ENCODE measurements at places on chromosomes 2 and 18. TPM values are rescaled to one million over a fixed set of nuclear protein-coding genes. Genes with fewer than 3 reads are reported as not detected.

NXPH2 gene
- not detected for total RNA-seq

SH3BP4 gene
- total RNA-seq = not detected

PRKAG3 gene
- total RNA-seq = not detected

SOX11 gene
- not detected for total RNA-seq

CPS1 gene
- total RNA-seq = 2.4 TPM

IFIH1 gene
- total RNA-seq = 15.8 TPM

IL1R1 gene
- total RNA-seq = 1.8 TPM

ALKAL2 gene
- not detected for total RNA-seq

FSHR gene
- total RNA-seq = not detected

SCN7A gene
- not detected for total RNA-seq

LYPD1 gene
- total RNA-seq = not detected

LOXHD1 gene
- total RNA-seq = not detected

ANKRD62 gene
- total RNA-seq = not detected

MORN2 gene
- total RNA-seq = 12.8 TPM

PLA2R1 gene
- total RNA-seq = not detected

BARD1 gene
- 24.1 TPM for total RNA-seq

DTNA gene
- not detected for total RNA-seq

NCKAP5 gene
- total RNA-seq = not detected

MC4R gene
- not detected for total RNA-seq

CERKL gene
- not detected for total RNA-seq

SNED1 gene
- 0.63 TPM for total RNA-seq

BCL11A gene
- total RNA-seq = 0.15 TPM

SULT1C2 gene
- total RNA-seq = not detected
